ENCODE measurements at places on chromosomes 3 and 15.
A peak's percentile ranks its signal among the peaks of the same experiment; 100 is the strongest.

GRCh38 chr3:180690061-180690460 lies 10.8 kb upstream of the CCDC39 start:
- no peak for DNase-seq

DNA sequence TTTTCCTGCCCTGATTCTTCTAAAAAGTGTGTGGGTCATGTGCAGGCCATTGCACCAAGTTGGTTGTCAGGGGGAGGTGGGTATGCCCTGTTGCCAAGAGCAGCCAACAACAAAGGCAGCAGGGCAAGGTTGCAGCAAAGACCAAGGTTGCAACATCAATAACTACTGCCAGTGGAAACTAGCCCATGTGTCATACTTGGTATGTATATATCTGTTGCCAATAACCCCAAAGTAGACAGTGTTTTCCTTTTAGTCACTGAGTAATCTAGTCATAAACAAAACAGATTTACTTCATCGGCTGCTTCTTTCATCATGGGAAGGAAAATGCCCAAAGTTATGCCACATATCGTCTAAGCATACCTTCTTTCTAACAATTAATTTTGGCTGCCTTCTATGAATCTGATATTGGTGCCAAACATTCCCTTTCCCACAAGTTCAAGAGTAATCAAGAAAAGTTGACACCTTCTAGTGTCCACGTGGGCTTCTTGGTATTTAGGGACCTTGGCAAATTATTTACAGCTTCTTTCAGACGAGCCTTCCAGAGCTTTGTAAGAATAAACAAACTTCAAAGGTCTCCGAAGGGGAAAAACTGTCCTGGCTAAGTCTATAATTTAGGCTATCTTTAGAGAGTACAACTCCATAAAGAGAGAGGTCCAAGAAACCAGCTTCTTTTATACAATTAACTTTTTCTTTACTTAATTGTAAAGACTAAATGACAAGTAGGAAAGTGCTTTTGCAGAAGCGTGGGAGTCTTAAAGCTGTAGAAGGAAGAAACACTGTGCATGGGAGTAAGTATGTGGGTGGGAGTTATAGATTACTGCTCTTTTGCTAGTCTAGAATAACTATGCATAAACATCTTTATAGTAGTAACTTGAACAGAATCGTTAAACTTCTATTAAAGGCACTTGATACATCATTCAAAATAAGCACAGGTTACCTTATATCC lies 10.0 kb upstream of the MBNL1 start:
- DNase-seq = no peak

DNA sequence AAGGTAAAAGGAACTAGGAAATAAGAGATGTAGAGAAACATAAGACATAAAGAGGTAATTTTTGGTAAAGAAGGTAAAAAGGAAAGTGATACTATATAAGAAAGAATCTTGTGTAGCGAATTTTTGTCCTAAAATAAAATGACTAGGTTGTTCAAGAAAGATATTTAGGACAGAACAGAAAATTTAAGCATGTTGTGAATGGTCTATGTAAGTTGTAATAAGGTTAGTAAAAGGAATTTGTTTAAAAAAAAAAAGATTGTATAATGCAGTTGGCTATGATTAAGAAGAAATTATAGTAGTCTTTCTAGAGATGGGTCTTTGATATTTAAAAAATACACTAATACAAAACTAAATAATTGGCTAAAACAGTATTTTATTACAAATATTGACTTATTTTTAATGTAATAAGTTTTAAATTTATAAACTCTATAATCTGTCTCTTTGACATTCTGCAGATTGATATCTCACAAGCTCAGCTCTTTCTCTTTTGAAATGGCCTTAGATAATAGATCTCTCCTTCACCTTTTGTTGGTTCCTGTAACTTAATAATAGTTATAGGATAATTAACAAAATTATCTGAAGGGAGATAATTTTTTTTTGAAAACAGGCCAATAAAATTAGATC lies 3.7 kb upstream of the SLC41A3 start:
- no peak for DNase-seq

- no peak for DNase-seq
Measured at GRCh38 chr3:29493109-29493508, 212.2 kb downstream of the RBMS3 start.

GRCh38 chr3:77773084-77773483 lies 733.2 kb downstream of the ROBO2 start:
- DNase-seq = no peak

- DNase-seq = no peak
Measured at GRCh38 chr15:61879219-61879618, 181.0 kb downstream of the VPS13C start.

DNA sequence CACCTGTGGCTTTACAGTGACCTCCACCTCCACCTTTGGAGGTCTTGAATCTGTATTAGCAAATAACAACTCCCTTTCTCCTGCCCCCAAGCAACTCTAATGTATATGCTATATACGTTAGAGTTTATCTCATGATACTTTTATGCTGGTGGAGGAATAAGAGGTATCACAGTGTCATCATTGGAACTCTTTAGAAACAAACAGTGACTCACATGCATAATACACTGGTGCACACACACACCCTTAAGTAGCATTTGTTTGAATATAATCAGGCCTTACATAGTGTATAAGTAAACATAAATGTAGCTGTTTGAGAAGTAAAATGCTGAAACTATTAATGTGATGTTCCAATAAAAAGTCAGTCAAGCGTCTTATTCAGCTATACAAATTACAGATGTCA lies 280.2 kb upstream of the C2CD4B start:
- no peak for DNase-seq

DNA sequence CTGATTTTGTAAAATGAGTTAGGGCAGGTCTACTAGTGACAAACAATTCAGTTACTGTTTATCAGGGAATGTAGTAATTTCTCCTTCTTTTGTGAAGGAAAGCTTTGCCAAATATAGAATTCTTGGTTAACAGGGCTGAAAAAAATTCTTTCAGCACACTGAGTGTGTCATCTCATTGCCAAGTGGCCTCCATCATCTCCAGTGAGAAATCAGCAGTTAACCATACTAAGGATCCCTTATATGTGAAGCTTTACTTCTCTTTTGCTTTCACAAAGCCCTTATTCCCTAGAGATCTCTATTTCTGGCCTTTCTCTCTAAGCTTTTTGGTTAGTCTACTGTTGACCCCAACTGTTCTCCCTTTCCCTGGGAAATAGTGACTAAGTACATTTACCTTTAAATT lies 269.1 kb downstream of the SCAPER start:
- no peak for DNase-seq

- no peak for DNase-seq
Measured at GRCh38 chr3:37145611-37146010, 28.8 kb downstream of the LRRFIP2 start.

DNA sequence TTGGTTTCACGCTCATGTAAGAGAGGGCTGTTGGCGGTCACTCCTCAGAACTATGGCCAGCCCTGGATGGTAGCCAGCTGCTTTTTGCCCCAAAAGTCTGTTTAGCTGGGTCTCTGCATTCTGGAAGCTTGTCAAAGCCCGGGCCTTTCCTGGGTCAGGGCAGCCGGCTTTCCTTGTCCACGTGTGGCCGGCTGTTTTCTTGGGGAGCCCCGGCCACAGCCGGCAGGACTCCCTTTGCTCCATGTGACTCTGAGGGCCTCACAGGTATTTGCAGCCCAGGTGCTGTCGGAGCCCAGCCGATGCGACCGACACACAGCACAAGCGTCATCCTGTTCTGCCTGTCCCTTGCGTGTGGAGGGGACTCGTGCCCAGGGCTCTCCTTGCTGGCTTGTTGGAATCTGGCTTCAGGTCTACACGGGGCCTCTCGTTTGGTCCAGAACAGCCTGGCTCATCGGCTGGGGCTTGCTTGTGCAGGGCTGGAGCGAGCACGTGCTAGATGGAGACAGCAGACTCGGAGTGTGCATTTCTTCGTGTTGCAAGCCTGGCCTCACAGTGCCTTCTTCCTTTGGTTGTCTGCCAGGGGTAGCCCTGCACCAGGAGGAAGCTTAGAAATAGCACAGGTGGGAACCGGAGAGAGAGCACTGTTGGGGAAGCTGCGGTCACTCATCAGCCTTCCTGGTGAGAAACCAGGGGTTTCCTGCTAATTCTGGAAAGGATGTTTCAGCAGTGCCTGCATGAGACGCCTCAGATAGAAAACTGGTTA lies 51.5 kb downstream of the PGPEP1L start:
- no peak for DNase-seq

DNA sequence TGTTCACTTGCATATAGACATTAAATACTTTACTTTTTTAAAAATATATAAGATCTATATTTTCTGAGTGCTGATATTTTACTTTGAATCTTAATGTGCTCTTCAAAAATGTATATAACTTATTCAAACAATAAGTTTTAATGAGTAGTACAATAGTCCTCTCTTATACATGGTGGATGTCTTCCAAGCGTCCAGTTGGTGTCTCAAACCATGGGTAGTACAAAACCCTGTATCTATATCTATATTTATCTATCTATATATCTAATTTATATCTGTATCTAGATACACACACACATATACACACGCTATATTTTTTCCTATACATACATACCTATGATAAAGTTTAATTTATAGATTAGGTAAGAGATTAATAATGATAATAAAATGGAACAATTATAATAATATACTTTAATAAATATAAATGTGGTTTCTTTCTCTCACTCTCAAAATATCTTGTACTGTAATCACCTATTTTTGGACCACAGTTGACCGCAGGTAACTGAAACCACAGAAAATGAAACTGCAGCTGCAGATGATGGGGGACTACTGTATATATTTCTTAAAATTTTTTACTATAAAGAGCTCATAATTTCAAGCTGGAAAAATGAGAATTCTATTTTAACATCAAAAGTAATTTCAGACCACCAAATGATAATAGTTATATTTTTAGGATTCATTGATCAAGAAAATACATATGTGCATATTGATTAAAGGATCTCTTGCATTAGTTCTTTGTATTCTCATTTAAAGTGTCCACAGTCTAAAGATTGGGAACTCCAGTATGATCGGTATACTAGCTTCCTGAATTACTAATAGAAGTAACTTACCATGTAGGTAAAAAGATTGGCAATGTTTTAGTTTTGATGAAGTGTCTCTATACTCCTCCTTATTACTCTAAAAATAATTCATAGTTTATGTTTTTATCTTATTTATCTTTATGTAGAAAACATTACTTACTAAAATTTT lies 215.1 kb upstream of the MLF1 start:
- no peak for DNase-seq

- no peak for DNase-seq
Measured at GRCh38 chr3:23979569-23979968, 34.5 kb downstream of the NR1D2 start.

GRCh38 chr15:101188637-101189408 lies 63.0 kb downstream of the CHSY1 start:
- no peak for DNase-seq

DNA sequence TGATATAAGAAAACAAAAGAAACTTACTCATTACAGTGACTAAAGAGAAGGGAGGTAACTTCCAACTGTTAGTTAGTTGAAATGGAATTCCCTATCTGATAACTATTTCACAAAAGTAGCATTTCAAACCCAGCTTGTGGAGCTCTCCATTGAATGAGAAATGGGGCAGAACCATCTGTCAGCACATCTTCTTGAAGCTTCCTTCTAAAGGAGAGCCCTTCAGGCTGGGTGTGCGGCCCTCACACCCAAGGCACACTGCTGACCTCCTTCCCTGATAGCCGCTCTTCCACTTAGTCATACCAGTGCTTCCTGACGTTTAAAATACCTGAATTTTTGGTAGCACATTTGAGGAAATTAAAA lies 28.1 kb upstream of the VEPH1 start:
- DNase-seq = no peak

DNA sequence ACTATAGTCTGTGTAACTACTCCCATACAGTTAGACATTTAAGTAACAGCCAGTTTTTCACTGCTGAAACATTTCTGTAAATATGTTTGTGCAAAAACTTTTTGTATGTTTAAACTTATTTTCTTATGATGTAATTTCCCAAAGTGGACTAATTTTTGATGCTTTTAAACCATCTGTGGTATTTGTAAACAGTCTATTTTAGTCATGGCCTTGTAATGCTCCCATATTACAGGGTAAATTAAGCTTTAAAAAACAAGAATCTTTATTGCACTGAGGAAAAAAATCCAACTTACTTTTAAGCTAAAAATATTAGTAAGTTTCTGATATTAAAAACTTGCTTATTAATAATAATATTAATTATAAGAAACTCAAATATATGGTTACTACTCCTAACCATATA lies 13.5 kb downstream of the CCDC14 start:
- no peak for DNase-seq

DNA sequence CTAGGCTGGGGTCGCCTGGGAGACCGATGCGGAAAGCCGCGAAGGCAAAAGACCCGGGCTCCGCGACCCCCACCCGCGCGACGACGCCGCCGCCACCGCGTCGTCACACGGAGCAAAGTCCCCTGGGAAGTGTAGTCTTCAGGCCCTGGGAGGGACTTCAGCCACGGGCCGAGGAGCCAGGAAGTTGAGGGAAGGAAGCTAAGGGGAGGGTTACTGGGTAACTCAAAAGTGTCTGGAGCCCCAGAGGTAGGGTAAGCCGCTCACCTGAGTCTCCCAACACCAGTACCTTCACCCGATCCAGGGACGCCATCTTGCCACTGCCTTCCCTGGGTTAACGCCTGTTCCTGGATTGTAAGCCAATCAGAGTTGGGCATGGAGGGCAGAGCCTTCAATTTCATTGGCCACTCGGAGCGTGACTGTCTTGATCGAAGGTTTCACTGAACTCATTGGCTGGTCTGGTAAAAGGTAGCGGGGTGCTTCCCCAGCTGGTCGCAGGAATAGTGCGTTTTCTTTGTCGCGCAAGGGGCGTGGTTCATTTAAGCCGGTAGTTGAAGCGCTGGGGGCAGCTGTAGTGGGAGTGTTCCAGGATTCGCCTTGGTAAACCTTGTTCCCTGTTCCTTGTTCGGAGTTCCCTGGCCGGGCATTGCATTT lies at the start of the genes GTF2E1 and RABL3:
TSS of gene GTF2E1 (plus strand) at position 547 of the 651 bp plus-strand sequence. CDS start 7,809 bp downstream, outside the sequence.
TSS of gene RABL3 (minus strand) at position 319 of the 651 bp plus-strand sequence. CDS start at position 310, 9 bp downstream.
- peak; percentile 97 for DNase-seq

- no peak for DNase-seq
Measured at GRCh38 chr3:53829605-53830004, 16.6 kb downstream of the CHDH start.

DNA sequence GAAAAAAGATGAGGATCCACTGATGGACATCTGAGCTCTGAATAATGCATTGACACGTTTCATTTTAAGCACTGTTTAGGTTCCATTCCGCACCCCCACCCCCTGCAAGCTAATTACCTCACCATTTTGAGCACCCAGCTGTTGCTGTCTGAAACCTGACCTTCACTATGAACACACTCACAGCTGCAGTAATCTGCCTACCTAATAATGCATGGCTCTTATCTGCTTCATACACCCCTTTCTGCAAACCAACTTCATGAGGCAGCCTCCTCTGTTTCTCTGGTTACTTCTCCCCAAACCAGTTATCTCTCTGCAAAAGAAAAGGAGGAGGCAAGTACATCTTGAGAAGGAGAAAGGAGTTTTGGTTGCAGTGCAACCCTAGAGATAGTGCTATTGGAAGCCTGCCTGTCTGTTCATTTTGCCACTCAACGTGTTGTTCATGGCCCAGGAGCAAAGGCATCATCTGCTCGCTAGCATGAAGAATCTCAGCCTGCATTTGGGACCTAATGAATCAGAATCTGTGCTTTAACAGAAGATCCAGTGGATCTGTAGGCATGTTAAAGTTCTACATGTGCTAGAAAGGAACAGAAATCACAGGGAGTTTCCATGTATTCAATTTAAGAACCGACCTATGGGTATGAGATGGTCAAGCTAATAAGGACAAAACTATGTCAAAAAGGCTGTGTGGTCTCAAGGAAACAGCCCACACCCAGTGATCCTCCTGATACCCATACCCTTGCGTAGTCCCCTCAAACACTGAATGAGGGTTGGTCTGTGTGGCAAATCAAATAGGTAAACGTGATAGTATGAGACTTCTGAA lies 87.2 kb downstream of the MB21D2 start:
- no peak for DNase-seq

- DNase-seq = no peak
Measured at GRCh38 chr15:37885651-37886050, 48.8 kb upstream of the TMCO5A start.

Measured in stimulated activated CD8-positive, alpha-beta memory T cell treated with anti-CD3 and anti-CD28 coated beads, Interleukin-15, amount 100 ng/mL, for 1 hour (primary cell).